ENCODE measurements at places on chromosomes 3 and 15.

- no peak for DNase-seq
Observed at GRCh38 chr3:32886911-32887310, 64.5 kb upstream of the CCR4 start.

DNA sequence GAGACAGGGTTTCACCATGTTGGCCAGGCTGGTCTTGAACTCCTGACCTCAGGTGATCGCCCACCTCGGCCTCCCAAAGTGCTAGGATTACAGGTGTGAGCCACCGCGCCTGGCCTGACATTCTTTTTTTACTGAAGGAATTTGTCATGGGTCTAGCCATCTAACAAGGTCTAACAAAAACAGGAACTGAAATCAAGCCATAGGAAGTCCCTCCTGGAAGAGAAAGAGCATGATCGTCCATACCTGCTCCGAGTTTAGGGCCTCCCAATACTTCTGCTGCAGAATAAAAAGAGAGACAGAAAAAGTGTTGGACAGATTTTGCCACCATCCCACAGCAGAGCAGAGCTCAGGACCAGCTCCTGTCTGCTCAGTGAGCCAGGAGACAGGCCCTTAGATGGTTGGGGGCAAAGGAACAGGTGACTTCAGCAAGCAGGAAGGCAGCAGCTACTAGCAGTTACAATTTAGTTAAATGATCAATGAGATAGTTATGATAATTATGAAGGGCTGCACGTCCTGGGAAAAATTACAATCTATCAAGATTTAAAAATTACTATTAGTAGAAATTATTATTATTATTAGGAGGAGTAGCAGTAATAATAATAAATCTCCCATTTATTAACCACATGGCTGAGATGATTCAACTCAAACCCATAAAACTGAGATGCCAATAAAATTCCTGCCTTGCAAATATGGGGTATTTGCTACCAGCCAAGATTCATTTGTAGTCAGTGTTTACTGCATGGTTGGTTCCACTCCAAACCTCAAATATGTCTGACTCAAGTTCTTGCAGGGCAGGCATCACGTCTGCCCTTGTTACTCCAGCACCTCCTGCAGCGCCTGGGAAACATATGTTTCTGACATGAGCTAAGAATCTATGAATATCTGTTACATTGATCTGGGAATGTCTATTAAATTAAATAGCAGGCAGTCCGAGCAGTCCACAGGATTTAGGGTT is 40.1 kb downstream of the TMEM44 start:
- peak; percentile 30 for DNase-seq

DNA sequence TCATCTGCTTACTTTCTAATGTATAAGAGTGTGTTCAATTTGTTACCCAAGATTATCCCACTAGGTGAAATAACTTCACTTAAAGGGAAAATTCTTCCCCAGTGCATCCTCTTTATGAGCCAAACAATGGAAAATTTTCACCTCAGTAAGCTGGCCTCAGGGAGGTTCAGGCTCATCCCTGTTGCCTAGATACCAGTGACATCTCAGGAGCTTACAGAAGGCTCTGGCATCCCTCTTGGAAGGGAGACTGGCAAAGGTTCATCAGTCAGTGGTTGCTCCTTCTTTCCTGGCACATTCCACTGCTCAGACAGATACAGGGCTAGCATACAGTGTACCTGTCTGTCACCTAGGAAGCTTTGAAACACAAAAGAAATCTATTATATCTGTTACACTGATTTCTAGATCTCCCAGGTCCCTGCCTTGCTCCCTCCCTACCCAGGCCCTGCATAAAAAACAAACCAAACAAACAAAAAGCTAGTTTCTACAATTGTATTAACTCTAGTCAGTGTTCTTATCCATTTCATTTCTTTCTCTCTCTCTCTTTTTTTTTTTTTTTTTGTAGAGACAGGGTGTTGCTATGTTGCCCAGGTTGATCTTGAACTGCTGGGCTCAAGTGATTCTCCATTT is 1.7 kb downstream of the IP6K2 start:
- DNase-seq, result no peak

- DNase-seq, result no peak
Observed at GRCh38 chr3:37324850-37325321, 150.5 kb upstream of the LRRFIP2 start.

DNA sequence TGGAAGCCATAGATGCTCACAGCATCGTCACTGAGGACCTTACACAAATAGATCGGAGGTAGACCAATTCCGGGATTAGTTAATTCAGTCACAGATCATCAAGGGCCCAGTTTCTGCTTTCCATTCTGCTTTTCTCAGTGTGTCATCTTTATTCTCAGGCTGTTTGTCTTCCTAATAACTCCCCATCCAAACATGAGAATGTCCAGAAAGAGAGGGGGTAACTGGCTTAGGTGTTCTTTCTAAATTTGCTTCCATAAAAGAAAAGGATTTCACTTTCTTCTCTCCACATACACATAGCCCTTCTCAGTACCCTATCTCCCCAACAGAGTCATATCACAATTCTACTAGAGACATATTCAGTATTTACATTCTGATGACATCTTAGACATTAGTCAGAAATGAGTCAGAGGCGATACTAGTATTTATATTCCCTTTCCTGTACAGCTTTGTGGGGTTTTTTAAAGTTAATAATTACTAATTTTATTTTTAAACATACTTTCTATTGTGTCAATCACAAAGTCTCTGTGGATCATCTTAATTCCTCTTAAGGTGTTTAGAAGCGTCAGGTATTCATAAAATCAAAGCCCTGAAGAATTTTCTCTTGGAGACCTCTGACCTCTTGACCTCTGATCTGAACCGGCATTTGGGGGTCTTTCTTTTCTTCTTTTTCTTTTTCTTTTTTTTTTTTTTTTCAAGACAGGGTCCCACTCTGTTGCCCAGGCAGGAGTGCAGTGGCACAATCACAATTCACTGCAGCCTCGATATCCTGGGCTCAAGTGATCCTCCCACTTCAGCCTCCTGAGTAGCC is 24.3 kb upstream of the IL12A start:
- no peak for DNase-seq

DNA sequence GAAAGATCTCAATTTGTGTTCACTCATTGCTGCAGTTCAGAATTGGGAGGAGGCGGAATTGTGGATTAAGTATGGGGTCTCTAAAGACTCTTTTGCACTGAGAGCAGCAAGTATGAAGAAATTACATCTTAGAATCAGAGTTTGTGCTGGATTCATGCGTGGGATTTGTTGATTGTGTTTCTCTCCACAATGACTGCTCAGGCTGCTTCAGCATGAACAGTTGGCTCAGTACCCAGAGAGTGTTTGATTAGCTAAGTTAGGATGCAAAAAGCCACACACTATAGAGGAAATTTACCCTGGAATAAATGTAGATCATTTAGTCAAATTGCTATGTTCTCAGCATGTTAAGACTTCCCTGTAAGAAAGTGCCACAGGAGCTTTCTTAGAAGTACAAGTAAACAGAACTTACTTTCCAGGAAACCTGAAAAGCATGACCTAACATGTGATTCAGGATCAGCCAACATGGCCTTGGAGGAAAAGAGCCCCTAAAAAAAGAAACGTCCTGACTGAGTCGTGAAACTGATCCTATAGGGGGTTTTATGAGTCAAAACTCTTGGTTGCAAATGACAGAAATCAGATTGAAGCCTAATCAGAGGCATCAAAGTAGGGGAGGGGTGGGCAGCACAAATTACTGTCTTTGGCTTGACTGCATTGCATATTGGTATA is 32.6 kb downstream of the HHLA2 start:
- no peak for DNase-seq

- DNase-seq, result no peak
Observed at GRCh38 chr3:113532698-113533533, 561 bp downstream of the SIDT1 start.

- no peak for DNase-seq
Observed at GRCh38 chr3:180215866-180216265, 179.1 kb upstream of the PEX5L start.
